Hematopoietic multipotent progenitor cell (in vitro differentiated cells): ENCODE measurements at places on chromosomes 1 and 21.

- no peak for DNase-seq
These were observed 67.5 kb upstream of the ACTRT2 start for GRCh38 chr1:2953688-2954285.

DNA sequence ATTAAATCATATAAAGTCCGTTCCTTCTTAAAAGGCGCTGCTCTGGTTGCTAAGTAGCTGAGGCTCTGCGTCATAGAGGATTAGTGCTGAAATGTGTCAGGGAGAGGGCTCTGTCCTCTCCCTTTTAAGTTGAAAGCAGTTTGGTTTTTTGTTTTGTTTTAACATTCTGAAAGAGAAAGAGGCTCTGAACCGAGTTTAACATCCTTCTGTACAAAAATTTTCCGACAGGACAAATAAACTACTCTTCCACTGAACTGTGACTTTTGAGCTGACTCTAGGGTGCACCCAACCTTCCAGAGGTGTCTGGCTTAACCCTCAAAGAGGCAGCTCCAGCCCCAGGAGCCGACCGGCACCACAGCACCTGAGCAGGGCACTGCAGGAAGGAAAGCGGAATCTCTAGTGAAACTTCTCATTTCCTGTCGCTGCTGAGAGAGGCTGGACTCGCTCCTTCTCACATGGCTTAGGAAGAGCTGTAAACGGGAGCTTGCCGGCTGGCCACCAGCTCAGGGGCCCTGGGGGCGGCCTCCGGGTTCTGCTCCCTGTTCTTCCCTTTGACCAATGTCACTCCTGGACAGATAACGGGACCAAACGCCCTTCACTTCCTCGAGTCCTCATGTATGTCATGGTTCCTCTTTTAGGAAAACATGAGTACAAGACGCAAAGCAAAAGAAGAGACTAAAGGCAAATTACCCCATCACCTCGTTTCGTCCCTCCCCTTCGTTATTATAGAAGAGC lies 1.2 kb downstream of the VAV3 start:
- peak; percentile 55 for DNase-seq

DNA sequence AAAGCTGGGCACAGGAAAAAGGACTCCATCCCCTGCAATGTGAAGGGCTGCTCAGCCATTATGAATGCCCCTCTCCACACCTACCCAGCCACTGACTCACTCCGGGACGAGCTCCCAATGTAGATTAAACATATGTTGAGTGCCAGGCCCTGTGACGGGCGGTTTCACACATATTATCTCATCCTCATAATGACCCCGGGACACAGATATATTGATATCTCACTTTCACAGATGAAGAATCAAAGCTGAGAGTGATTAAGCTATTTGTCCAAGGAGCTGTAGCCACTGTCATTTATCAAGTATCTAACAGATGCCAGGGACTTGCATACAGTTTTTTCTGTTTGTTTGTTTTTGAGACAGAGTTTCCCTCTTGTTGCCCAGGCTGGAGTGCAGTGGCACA lies 35.0 kb upstream of the SLC30A1 start:
- no peak for DNase-seq

- DNase-seq, result no peak
These were observed 65.6 kb upstream of the CD1D start for GRCh38 chr1:158115126-158115525.

DNA sequence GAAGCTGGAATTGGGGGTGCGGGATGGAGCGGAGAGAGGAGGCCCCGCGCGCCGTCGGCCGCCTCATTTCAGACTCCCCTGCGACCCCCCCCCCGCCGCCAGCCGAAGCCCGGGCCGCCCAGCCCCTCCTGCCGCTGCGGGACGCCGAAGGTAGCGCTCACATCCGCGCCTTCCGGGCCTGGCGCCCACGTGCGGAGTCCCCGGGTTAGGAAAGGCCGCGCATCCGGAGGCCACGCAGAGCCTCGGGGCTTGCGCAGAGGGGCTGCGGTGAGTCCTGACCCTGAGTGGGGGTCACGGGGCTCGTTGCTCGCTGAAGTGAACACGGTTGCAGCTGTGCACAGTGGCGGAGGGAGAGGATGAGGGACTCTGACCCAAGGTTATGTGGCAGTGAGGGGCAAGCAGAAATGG lies 552 bp upstream of the ZNF496 start:
- peak; percentile 64 for DNase-seq

- DNase-seq, result no peak
These were observed 7.4 kb downstream of the GJA4 start for GRCh38 chr1:34800214-34800613.

DNA sequence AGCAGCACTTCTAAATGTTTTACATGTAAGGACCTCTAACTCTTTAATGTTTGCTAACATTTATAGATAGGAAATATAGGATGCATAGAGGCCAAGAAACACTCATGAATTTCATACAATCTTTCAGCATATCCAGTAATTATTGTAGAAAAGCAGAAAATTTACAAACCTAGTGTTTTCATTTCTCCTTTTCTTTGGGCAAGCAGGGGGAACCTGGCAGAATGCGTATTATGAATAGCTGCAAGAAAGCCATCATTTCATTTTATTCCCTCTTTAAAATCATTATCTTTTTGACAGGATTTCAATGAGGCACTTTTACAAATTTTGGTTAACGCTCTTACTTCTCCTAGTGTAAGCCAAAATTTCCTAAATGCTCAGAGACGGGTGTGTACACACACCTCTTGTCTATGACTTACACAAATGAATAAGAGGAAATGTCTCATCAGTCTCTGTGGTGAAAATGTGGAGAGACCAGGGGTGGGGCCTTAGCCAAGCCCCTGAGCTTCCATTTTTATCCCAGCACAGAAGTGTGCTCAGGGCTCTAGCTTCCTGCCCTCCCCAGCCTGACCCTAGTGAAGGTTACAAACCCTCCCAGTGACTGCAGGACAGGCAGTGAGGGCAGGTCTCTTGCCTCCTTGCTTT lies 91.6 kb downstream of the LRRC8C start:
- DNase-seq, result no peak

- DNase-seq, result no peak
These were observed 4.1 kb downstream of the ADPRS start for GRCh38 chr1:36092798-36093185.

- no peak for DNase-seq
These were observed 167.1 kb upstream of the BEND5 start for GRCh38 chr1:48943826-48944225.

DNA sequence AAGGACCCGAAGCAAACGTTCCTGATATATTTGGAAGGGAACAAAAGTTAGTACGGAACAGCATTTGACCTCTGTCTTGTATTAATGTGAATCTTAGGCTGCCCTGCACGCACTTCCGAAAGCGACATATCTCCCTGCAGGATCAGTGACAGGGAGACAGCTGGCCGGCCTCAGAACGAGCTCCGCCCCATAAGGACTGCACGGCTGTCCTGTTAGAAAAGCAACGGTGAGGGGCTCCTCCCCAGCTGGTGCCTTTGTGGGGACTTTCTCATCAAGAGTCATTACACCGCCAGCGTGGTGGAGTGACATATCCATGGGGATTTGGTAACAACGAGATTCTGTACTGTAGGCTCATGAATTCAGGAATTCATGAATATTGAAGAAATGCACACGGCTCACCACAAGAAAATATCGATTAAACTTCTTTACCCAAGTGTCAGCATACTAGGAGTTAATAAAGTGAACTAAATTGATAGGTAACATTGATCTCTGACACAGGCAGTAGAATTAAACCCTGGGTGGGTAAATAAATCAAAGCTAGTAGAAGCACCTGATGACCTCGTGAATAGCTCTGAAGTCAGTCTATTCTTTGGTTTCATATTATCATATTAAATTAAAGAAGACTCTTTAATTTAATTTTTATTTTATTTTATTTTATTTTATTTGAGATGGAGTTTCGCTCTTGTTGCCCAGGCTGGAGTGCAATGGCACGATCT lies 8.1 kb upstream of the GREM2 start:
- no peak for DNase-seq

- no peak for DNase-seq
These were observed 229.3 kb downstream of the PRDM2 start for GRCh38 chr1:13929313-13929712.
